ENCODE measurements at places on chromosomes 7 and 10.

- no peak for DNase-seq
These were observed 31.5 kb upstream of the SH2D4B start for GRCh38 chr10:80506189-80506575.

DNA sequence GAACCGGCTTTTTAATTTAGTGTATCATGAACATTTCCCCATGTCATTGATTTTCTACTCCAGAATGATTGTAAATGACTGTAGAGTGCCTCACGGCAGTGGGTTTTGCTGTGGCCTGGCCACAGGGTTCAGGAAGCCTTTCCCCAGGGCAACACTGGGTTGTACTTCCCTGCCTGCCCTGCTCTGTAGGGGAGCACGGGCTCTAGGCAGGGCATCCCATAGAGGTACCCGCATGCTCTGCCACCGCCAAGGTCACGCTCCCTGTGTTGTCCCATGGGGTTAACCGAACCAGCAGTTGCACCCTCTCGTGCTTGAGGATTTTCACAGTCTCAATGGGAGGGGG, 63.8 kb downstream of the BPGM start:
- no peak for DNase-seq

GRCh38 chr10:29876008-29876555, 183.3 kb downstream of the JCAD start:
- no peak for DNase-seq

- DNase-seq: no peak
These were observed 11.7 kb downstream of the MAT1A start for GRCh38 chr10:80277567-80278250.

DNA sequence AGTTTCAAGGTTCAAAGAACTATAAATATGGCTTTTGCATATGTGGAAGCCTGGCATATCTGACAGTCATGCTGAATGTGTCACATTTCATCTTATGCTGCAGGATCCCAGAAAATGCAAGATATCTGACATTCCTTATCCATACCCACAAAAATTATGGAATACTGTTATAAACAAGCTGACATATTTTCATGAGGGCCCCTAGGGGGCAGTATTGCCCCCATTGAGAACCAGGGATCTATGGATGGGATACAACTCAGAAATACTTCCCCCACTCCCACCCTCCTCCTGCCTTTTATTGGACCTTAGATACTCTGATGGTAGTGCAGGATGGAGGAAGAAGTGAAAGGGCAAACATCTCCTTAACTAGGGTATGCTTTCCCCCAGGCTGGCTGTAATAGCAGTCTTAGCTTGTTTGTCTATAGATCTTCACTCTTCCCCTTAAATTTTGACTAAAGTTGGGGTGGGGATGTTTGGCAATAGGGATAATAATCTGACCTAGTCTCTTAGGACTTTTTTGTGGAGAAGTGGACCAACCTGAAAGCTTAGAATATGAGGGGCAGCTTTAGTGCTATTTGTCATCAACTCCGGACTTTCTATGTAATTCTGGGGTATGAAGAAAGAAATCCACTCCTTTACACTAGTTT, 3.5 kb upstream of the GNGT1 start:
- peak; percentile 84 for DNase-seq

GRCh38 chr10:77195101-77195500, 442.5 kb downstream of the KCNMA1 start:
- no peak for DNase-seq

GRCh38 chr7:28957064-28957750, 923 bp downstream of the TRIL start:
- no peak for DNase-seq

DNA sequence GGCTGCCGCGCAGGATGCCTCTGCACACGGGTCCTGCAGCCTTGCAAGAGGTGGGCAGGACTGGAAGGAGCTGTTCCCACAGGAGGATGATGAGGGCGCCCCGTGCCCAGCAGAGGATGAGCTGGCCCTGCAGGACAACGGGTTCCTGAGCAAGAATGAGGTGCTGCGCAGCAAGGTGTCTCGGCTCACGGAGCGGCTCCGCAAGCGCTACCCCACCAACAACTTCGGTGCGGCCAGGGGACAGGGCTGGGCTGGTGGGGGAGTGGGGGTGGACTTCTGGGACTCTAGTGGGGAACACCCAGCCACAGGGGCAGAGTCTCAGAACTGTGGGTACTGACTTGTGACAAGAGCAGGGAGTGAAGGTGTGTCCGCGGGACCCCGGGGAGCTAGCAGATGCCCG, 16.0 kb downstream of the ZFYVE27 start:
- no peak for DNase-seq

GRCh38 chr10:89924261-89924660, 222.9 kb downstream of the KIF20B start:
- no peak for DNase-seq
